ENCODE measurements at places on chromosomes 12 and 14.

DNA sequence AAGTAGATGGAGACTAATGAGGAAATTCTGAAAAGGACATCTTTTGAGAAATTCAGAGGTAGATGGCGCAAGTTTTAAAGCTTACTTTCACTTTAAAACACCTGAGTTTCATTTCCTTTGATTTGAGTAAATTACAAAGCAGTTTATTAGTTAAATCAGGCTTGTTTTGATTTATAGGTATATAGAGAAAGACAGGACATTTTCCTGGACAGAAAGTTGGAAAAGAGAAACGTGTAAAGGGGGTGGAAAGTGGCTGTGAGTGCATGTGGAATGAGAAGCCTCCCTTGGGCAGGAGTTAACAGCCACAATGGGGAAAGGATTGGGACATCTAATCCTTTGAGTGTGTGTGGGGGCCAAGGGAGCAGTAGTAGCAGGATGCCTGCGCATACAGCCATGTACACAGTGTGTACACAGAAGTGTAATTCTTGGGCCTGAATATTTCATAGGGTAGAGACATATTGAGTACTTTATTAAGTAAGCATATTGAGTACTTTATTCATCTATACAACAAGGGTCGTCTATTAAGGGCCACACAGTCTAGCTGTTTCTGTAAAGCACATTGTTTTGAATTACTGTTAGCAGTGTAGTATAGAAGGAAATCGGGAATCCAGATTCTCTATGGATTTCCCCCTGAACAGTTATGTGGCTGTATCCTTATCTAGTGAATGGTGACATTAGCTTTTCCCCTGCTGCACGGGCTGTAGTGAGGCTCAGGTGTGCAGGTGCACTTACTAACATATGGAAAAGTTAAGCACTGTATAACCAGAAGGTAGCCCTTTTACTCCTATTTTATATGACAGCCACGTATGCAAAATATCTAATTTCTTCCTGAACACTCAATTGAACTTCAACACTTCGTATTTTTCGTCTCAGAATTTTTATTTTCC, 19.1 kb downstream of the MARK3 start:
- no peak for DNase-seq

DNA sequence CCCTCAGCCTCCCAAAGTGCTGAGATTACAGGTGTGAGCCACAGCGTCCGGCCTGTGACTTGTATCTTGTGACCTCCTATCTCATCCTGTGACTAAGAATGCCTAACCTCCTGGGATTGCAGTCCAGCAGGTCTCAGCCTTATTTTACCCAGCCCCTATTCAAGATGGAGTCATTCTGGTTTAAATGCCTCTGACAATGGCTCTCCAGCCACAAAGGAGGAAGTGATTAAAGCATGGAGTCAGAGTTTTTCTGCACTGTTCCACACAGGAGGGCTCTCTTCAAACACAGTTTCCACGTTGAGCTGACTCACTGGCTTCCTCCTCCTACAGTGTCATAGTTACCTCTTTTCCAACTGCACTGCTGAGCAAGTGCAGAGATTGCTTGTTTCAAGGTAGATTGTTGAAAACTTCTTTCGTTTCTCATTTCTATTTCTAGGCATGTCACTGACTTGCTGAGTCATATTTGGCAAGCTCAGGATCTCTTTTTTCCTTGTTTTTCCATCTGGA, 383.8 kb downstream of the PCNX1 start:
- no peak for DNase-seq

DNA sequence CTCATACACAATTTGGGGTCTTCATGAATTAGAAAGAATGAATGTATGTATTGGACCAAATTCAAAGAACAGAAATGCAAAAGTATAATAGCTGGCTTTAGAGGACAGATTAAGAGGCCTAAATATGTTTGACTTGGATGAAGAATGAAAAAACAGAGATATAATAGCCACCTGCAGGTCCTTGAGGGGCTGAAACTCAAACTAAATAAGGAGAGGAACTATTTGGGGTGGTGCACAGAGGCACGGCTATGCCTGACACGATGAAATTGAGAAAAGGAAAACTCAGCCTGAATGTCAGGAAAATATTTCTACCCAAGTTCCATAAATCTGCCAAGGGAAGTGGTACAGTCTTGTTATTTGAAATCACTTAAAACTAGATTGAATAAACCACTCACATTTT, 222.9 kb upstream of the DDHD1 start:
- DNase-seq = no peak

DNA sequence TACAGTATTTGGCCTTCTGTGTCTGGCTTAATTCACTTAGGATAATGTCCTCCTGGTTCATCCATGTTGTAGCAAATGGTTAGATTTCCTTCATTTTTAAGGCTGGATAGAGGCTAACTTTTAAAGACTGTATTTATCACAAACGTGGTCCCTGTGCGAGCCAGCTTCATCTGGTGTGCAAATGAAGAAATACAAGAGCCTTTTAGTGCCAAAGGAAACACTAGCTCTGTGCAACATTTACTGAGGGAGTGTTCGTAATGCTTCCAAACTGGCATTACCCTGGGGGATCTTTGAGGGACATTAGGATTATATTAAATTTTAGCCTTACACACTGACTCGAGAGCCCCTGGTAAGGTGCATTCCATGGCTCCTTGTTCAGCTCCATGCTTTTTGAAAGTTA, 43.0 kb upstream of the SLC38A2 start:
- no peak for DNase-seq

Data from CD4-positive, alpha-beta T cell treated with Interleukin-17A for 1 hour (primary cell).